ENCODE measurements at places on chromosomes 1 and 21.

- DNase-seq, result no peak
Measured at GRCh38 chr1:64043288-64043687, 160.1 kb upstream of the UBE2U start.

DNA sequence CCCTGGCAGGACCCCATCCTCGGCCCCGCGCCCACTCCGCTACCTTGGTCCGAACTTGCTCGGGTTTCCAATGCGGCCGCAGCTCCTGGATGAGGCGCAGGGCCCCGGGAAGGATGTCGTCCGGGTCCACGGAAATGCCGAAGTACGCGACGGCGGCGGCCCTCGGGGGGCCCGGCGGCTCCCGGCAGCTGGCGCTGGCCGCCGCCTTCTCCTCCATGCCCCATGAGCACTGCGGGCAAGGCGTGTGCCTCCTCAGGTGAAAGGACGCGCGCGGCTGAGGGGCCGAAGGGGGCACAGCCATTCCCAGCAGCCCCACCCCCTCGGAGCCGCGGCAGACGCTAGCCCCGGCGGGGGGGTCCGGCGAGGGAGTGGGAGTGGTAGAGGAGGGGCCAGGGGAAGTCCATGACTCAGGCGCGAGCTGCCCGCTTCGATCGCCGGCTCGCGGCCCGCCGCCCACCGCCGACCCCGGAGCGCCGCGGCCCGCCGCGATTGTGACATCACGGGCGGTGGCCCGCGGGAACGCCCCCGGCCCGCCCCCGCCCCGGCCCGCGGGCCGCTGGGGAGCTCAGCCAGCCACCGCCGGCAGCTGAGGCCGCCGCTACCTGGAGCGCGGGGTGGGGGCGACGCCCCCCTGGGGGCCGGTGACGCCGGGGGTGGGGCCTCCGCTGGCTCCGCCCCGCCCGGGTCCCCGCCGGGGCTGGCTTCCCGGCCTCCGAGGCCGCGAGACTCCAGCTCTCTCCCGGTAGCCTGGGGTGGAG lies at the start of gene ETNK2:
ETNK2 (minus strand) TSS at position 493 of the 758 bp plus-strand sequence; CDS start at position 301, 192 bp downstream.
- peak; percentile 42 for DNase-seq

- no peak for DNase-seq
Measured at GRCh38 chr1:37660664-37661063, 26.0 kb upstream of the RSPO1 start.

DNA sequence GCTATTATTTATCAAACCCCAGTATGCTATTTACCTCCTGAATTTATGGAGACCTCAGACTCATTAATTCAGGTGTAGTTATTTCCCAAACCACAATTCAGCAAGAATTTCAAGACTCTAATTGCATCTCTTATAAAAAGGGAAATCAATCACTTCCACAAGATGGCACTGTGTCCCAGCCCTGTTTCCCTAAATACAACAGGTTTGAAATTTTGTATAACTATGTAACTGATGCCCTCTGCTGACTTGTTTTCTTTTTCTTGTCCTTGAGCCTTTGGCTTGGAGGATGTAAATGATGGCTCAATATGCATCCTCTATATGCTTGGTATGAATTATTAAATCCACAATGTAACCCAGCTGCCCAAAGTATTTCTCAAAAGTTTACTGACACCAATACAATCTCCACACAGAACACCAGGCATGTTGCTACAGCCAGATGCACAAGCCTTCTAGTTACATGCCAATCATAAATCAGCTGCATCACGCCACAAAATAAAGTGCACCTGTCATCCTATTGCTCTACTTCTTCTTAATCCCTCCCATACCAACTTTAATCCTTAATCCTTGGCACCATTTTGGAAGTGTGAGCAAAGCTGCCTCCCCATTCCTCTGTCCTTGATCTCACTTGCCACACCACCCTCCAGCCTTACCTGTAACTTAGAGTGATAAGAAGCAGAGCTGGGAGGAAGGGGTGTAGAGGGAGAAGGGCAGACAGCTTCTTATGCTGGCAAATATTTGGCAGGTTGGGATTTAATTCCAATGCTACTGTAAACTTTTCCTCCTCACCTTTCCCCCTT lies 9.0 kb downstream of the C1orf105 start:
- DNase-seq, result peak; percentile 30

- DNase-seq, result no peak
Measured at GRCh38 chr1:50368179-50369007, 54.9 kb downstream of the DMRTA2 start.

DNA sequence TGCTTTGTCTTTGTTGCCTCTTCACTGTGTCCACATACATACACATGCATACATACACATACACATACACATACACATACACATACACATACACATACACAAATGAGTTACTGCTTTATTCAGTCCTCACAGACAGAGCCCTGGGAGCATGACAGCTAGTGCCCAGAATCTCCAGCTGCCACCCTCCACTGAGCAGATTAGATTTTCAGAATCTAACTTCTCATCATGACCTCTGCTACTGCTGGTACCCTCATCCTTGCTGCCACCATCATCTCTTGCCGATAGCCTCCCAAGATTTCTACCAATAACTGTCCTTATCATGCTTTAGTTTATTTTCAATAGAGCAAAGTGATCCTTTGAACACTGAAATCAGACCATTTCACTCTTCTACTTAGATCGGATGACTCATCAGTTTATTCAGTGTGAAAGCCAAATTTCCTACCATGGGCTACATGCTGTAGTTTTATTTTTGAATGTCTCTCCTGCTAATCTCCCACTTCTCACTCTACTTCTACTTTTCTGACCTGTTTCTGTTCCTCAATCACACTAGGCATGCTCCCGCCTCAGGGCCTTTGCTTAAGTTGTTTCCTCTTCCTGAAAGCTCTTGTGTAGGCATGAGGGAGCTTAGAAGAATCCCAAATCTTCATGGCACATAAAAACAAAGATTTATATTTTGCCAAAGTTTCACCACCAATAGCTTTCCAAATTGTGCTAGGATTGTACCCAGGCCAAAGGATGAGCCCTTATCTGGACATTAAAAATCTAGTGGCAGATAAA lies 43.0 kb downstream of the ATP6V1G3 start:
- no peak for DNase-seq

- no peak for DNase-seq
Measured at GRCh38 chr1:97726386-97726785, 194.4 kb downstream of the DPYD start.
